ENCODE measurements at places on chromosomes 3 and 15. TPM values are rescaled to one million over a fixed set of nuclear protein-coding genes. Genes with fewer than 3 reads are reported as not detected.
A peak's percentile ranks its signal among the peaks of the same experiment; 100 is the strongest.

The GP5 gene
- under 0.01 TPM for total RNA-seq

The PEX11A gene
- total RNA-seq: 10.2 TPM

The JAGN1 gene
- 40.5 TPM for total RNA-seq

The FBXW12 gene
- total RNA-seq: not detected

GRCh38 chr3:196270499-196270898 is 17.0 kb downstream of the PCYT1A start:
- no peak for DNase-seq
- H3K4me1 ChIP-seq: peaks cover 4% of the 10 kb centered on the region
- H3K27ac ChIP-seq: no peak overlapping the region
- H3K36me3 ChIP-seq: peaks cover 25% of the 10 kb centered on the region
- no peaks in the 10 kb centered on the region for H3K27me3 ChIP-seq
- H3K4me3 ChIP-seq: no peak overlapping the region

- H3K27ac ChIP-seq: no peak overlapping the region
- H3K4me1 ChIP-seq: no peaks in the 10 kb centered on the region
- no peak overlapping the region for H3K4me3 ChIP-seq
- H3K27me3 ChIP-seq: no peaks in the 10 kb centered on the region
These were observed 262.0 kb upstream of the KCNH8 start for GRCh38 chr3:18886331-18886730.

GRCh38 chr15:32830241-32830640 is 112.4 kb downstream of the GREM1 start:
- H3K27ac ChIP-seq: no peak overlapping the region
- DNase-seq: no peak
- H3K4me1 ChIP-seq: peaks cover 36% of the 10 kb centered on the region
- H3K4me3 ChIP-seq: no peak overlapping the region
- H3K36me3 ChIP-seq: no peaks in the 10 kb centered on the region

DNA sequence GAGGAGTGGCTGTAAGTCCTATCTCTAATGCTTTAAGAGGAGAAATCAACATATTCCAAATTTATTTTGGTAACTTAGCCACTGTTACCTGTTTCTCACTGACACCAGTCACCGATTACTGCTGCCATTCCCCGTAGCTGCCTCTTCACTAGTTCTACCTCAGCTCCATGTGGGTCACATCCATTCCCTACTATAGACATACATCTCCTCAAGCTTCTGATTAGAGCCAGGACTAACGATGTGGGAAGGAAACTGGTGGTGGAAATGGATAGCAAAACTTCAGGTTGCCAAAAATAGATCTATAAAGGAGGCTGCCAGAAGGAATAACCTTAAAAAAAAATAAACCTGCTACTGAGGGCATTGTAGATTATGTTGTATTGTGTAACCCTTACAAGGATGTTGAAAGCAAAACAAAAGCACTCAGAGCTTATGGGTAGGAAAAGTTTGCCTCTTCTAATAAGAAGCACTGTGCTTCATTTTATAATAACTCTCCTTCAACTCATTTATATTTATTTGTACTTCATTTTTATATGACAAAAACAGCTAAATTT is 56.0 kb downstream of the KAT2B start:
- H3K4me3 ChIP-seq: no peak overlapping the region
- no peaks in the 10 kb centered on the region for H3K27me3 ChIP-seq
- DNase-seq: peak; percentile 20
- H3K27ac ChIP-seq: no peak overlapping the region

DNA sequence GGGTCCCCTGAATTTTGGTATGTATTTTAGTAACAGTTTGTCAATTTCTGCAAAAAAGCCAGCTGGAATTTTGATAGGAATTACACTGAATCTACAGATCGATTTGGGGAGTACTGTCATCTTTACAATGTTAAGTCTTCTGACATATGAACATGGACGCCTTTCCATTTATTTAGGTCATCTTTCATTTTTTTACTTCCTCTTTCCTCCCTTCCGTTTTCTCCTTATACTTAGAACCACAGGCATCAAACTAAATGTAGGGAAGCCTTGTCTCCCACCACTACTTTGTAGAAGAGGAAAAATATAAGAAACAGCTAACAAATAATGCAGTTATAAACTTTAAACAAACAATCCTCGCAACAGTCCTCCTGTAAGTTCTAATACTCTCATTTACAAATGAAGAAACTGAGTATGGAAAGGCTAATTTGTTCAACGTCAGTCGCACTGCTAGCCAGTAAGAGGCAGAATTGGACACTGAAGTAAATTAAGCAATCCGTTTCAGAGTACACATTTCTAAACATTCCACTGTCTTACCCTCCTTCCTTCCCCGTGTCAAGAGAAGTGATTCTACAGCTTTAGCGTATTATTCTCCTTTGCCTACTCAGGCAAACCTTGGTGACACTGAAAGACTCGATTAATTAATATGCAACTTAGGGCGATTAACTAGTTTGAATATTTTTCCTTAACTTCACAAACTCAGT is 25.6 kb downstream of the RHOA start:
- no peak overlapping the region for H3K27ac ChIP-seq
- no peaks in the 10 kb centered on the region for H3K27me3 ChIP-seq
- peaks cover 10% of the 10 kb centered on the region for H3K4me1 ChIP-seq
- no peak overlapping the region for H3K4me3 ChIP-seq
- H3K36me3 ChIP-seq: peaks cover 5% of the 10 kb centered on the region
- no peak for DNase-seq

DNA sequence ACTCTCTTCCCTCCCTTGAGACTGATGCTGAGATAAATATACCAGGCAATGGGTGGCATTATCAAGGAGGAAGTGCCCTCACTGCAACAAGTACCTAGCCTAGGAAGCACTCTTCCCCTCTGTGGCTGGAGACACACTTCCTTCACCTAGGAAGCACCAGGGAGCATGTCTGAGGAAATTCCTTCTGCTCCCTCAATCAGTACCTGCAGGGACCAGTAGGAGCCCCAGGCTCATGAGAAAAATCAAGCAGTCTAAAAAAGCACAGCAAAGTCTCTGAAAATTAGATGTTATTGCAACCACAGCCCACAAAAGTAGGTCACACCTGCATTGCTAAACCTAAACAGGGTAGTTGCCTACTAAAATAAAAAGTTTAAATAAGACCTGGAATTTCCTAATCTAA is 78.2 kb upstream of the TRPM1 start:
- H3K4me1 ChIP-seq: no peaks in the 10 kb centered on the region
- peaks cover 1% of the 10 kb centered on the region for H3K27me3 ChIP-seq
- DNase-seq: no peak
- H3K4me3 ChIP-seq: no peak overlapping the region

DNA sequence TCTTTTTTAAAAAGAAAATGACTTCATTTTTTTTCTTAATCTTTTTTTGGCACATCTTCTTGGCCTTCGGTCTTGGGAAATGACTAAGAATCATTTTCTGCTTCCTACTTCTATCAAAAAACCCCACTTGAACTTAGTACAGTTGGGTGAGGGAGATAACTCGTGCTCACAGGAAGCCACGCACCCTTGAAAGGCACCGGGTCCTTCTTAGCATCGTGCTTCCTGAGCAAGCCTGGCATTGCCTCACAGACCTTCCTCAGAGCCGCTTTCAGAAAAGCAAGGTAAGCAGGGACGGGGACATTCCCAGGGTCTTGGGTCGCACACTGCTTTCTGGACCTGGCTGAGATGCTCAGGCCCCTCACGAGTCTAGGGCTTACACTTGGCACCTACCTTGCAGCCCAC is at the start of gene CCR4:
TSS of gene CCR4 (plus strand) at position 235 of the 402 bp plus-strand sequence. CDS start 1,779 bp downstream, outside the sequence.
- peaks cover 18% of the 10 kb centered on the region for H3K27me3 ChIP-seq
- H3K27ac ChIP-seq: no peak within 1 kb of the TSS
- no peaks in the 10 kb centered on the region for H3K36me3 ChIP-seq
- no peaks in the 10 kb centered on the region for H3K4me1 ChIP-seq
